ENCODE measurements at places on chromosomes 7 and 10.

DNA sequence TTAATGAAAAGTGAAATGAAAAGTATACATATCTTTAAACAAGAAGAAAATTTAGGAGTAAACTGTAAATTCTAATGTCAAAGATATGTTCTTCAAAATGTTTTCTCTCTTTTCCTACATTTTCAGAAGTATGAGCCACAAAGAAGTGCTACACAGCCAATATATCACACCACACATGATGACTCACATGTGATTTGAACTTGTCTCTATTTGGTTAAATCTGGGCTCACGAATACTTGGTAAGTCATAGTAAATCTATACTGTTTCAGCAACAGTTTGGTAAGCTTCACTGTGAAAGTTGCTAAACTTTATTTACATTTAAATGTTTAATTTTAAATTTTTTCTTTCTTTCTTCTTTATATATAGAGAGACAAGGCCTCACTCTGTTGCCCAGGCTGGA lies 380.6 kb upstream of the IGFBP3 start:
- DNase-seq, result peak; percentile 57

DNA sequence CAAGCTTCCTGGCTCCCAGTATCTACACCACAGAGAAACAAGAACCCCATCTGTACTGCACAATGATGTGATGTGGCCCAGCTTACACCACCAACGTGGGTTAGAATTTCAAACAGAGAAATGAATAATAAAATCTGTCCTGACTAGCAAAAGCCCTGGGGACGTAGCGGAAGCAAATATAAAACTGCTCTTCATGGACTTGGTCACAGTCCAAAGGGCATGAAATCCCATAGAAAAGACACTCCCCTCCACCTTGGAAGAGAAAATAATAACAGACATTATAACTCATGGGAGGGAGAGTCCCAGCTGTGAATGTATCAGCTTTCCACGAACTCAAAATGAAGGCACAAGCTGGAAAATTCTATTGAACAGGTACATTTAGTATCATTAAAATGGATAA lies 205.3 kb upstream of the GALNT17 start:
- no peak for DNase-seq

DNA sequence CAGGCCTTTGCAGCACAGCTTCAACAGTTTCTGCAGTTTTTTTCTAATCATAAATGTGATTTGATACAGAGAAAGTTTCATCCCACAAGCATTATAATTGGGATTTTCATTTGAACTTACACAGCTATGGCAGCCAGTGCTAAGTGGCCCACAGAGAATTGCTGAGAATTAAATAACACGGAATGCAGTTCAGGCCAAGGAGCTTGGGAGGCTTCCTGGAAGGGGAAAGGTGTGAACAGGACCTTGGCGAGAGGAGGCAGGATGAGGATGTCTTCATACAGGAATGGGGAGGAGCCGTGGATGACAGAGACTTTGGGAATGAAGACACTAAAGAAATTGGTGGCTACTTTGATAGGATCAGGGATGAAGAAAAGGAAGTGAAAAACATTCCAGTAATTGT lies 95.3 kb downstream of the ZNF22 start:
- DNase-seq, result no peak

DNA sequence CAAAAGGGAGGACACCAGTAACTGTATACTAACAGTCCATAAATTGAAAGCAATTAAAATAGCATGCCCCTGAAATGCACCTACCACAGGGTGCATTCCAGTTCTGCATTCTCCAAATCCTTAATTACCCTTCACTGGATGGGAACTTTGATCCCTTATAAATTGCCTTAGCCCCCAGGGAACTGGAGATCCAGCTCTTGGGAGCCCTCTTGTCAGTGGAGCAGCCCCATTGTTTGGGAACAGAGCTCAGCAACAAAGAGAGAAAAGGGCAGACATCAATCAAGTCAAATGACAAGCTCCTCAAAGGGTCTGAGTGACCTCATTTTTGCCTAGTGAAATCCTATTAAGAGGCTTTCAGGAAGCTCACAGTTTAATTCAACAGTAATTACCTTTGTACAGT lies 472.6 kb downstream of the XPNPEP1 start:
- DNase-seq, result no peak

- DNase-seq, result peak; percentile 98
These were observed 38.9 kb upstream of the CPXM2 start for GRCh38 chr10:123930340-123931001.

DNA sequence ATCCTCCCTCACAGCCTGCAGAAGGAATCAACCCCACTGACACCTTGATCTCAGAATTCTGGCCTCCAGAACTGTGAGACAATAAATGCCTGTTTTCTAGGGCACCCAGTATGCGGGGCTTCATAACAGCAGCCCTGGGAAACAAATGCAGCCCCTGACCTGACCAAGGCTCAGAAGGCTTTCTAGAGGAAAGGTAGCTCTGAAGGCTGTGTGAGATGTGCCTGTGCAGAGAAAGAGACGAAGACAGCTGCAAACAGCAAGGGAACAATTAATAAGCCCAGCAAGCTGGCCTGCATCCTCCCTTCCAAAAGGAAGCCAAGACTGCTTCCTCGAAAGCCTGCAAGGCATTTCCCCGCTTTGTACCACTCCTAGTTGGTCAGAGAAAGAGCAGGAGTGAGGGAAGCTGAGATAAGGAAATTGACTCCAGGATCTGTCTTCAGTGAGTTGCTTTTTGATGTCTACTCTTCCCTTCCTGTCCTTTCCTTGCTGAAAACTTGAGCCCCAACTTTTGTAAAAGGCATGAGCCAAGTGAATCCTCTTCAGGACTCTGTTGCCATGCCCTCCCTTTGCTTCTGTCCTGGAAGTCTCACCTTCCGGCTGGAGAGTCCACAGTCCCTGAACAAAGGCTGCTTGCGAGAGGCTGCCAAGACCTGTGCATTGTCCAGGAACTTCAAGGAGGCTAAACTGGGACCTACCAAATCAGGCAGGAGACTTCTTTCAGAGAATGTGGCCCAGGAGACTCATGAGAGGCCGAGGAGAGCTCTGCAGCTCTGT lies 71.2 kb upstream of the ARID5B start:
- peak; percentile 44 for DNase-seq

GRCh38 chr7:44762300-44762699 lies 13.7 kb downstream of the ZMIZ2 start:
- DNase-seq, result no peak

DNA sequence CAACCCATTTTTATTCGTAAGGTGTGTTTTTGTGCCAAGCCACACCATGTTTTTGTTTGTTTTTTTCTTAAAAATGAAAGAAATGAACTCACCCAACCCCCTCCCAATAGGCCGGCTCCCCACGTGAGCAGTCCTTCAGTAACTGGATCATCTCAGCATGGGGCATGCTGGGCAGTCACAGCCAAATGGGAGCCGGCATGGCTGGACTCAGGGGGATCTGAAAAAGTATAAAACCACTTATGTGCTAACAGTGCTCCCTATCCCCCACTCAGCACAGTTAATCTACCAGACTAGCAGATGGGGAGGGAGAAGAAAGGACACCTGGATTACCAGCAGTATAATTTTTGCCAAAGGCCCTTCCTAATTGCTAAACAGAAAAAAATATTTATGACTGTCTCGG lies 39.3 kb downstream of the BAZ1B start:
- DNase-seq, result no peak

GRCh38 chr10:96721207-96721572 lies 876 bp upstream of the PIK3AP1 start:
- DNase-seq, result no peak

GRCh38 chr10:124993345-124993708 lies 51.4 kb downstream of the ZRANB1 start:
- DNase-seq, result no peak

- DNase-seq, result no peak
These were observed 203.3 kb upstream of the HGF start for GRCh38 chr7:81973117-81973516.

DNA sequence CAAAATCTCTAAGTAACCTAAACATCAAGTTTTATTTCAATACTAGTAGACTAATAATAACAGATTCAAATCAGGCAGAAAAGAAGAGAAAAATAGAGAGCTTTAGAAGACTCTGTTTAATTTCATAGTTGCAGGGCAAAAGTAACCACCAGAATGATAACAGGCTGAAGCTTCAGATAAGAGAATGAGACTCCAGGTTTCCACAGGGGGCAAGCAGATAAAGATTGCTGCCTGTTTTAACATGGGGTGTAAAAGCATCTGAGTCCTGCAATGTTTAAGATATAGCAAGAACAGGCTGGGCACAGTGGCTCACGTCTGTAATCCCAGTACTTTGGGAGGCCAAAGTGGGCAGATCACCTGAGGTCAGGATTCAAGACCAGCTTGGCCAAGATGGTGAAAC lies 11.0 kb downstream of the CROT start:
- DNase-seq, result no peak

- peak; percentile 67 for DNase-seq
These were observed 10.9 kb downstream of the OGDH start for GRCh38 chr7:44617225-44617890.

DNA sequence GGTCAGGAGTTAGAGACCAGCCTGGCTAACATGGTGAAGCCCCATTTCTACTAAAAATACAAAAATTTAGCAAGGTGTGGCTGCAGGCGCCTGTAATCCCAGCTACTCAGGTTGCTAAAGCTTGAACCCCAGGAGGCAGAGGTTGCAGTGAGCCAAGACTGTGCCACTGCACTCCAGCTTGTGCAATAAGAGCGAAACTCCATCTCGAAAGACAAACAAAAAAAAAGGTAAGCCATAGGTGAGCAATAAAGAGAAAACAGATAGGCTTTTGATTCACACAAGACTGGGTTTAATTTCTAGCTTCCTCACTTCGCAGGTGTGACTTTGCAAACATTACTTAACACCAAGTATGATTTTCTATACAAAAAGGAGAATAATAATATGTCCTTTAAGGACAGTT lies 72.3 kb upstream of the ACBD5 start:
- no peak for DNase-seq

- DNase-seq, result no peak
These were observed 6.5 kb upstream of the VWC2 start for GRCh38 chr7:49766966-49767365.

GRCh38 chr7:142583446-142583845 lies 165.8 kb upstream of the PRSS1 start:
- DNase-seq, result peak; percentile 65

- no peak for DNase-seq
These were observed 206.4 kb downstream of the KCNMA1 start for GRCh38 chr10:77431209-77431611.

DNA sequence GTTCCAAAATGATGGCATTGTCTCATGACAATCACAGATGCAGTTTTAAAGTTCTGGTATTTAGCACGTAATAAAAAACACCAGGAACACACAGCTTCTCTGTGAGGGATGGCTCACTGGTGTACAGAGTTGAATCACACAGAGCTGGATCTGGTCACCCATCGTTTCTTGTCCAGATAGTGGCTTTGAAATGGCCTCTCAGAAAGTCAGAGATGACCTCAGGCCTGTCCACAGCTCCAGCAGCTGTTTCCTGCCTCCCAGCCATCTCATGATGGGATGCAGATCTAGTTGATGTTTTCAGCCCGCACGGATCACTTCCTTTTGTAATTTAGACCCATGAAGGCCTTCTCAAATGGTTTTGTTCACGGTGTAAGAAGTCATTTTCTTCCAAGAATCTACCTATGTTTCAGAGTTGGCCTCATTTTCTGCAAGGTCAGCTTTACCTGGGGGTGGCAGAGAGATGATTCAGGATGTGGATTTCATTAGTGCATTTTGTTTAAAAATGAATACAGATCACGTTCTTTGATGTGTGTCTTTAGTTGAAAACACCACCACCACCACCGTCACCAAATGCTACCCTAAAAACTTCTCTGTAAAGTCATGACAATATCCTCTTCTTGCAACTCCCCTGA lies 166.2 kb downstream of the SNX10 start:
- DNase-seq, result peak; percentile 3

GRCh38 chr10:84216834-84217233 lies 8.5 kb downstream of the LRIT2 start:
- no peak for DNase-seq

GRCh38 chr10:21529032-21529910 lies 3.8 kb upstream of the SKIDA1 start:
- no peak for DNase-seq

DNA sequence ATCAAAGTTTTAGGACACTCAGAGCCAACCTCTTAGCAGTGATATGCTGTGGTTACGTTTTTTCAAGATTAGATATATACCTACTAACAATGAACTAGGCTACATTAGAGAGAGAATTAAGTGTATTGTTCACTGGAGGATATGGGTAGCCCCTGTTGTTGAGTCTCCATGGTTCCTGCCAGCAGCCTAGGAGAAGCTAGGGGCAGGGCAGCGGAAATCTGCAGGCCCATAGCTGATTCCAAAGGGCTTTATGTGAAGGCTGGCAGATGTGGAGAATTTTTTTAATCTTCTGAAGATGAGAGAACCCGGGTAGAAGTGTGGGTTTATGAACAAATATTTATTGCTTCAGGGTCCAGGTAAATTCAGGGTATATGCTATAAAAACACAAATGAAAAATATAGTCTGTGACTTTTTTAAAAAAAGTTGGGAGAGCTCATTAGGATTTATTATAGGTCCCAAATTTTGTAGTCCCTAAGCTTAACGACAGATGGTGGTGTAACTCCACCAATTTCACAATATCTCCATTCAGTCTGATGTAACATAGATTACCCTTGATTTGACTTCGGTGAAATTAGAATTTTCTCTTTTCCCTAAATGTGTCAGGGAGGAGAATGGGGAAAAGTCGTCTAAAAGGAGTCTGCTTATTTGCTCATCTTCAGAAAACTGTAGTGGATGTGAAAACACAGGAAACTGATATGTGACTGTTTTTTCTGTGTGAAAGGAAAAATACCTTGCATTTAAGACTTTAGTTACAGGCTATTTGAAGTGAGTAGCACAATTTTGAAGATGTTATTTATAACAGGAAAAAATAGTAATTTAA lies 163.0 kb upstream of the PPP1R3A start:
- peak; percentile 88 for DNase-seq

GRCh38 chr10:88228130-88228529 lies 355.0 kb downstream of the RNLS start:
- no peak for DNase-seq

- no peak for DNase-seq
These were observed 71.8 kb upstream of the PRKG1 start for GRCh38 chr10:51002469-51002868.

DNA sequence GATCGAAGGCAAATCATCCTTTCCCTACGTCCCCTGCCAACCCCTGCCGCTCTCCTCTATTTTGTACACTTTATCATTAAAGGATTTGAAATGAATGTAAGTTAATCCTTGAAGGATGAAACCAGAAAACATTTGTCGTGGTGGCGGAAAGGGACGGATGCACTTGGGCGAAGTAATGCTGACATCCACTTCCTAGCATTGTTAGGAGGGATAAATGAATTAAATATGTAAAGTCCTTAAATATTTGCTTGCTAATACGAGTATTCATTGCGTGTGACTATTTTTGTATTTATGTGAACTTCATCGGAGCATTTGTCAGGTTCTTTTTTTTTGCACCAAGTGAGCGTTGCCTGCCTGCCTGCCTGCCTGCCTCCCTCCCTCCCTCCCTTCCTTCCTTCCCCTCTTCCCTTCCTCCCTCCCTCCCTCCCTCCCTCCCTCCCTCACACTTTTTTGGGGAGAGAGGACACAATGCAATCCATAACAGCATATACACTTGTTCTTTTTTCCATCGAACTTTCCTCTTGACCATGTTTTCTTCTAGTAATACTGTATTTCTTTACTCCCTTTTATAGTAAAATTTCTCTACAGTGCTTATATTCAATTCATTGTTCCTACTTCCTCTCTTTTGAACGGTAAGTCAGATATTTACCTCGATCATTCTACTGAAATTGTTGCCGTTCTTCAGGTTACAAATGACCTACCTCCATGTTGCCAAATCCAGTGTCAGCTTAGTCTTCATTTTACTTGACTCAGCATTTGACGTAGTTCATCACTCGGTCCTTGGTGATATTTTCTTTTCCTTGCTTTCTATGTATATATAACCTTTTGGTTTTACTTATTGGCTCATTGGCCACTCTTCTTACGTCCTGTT lies 831 bp downstream of the CCDC7 start:
- peak; percentile 45 for DNase-seq

GRCh38 chr7:157691586-157692459 lies 355.0 kb downstream of the DNAJB6 start:
- no peak for DNase-seq

Measured in fibroblast of the aortic adventitia (primary cell).